ENCODE measurements at places on chromosomes 11 and 22. TPM values are rescaled to one million over a fixed set of nuclear protein-coding genes. Genes with fewer than 3 reads are reported as not detected.

- DNase-seq = no peak
- no peak overlapping the region for H3K27ac ChIP-seq
- H3K27me3 ChIP-seq = no peaks in the 10 kb centered on the region
- no peaks in the 10 kb centered on the region for H3K4me1 ChIP-seq
Measured at GRCh38 chr11:1100417-1101245, 26.0 kb downstream of the MUC2 start.

The E2F8 gene
- 1.7 TPM for total RNA-seq

GRCh38 chr11:27604416-27604815 lies 95.8 kb downstream of the BDNF start:
- H3K4me3 ChIP-seq = no peak overlapping the region
- H3K4me1 ChIP-seq = no peaks in the 10 kb centered on the region
- no peak for DNase-seq
- H3K27ac ChIP-seq = no peak overlapping the region
- H3K27me3 ChIP-seq = peaks cover 35% of the 10 kb centered on the region

The CYB561A3 gene
- 49.5 TPM for total RNA-seq

The KLHDC7B gene
- not detected for total RNA-seq

The LPXN gene
- total RNA-seq = 6.2 TPM

DNA sequence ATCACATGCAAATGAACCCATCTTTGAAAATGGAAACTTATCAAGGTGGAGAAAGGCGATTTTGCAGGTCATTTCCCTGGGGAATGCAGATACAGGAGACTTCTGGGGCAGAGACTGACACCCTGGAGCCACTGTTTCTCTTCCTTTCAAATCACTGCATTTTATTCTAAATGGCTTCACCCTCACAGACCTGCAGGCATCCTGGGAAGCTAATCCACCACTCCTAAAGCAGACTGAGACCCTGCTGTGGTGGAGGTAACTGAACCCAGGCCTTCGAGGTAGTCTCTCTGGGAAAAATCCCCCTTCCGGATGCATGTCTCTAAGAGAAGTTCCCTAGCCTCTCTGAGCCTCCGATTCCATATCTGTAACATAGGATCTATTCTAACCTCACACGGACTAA lies 20.9 kb upstream of the CSNK2A3 start:
- no peaks in the 10 kb centered on the region for H3K27me3 ChIP-seq
- no peak overlapping the region for H3K27ac ChIP-seq
- no peaks in the 10 kb centered on the region for H3K4me1 ChIP-seq
- H3K36me3 ChIP-seq = peaks cover 70% of the 10 kb centered on the region

- no peaks in the 10 kb centered on the region for H3K27me3 ChIP-seq
- H3K4me3 ChIP-seq = no peak overlapping the region
- H3K36me3 ChIP-seq = no peaks in the 10 kb centered on the region
- no peaks in the 10 kb centered on the region for H3K4me1 ChIP-seq
- H3K27ac ChIP-seq = no peak overlapping the region
Measured at GRCh38 chr11:79864882-79865281, 424.1 kb upstream of the TENM4 start.

The PANX3 gene
- not detected for total RNA-seq

- H3K27me3 ChIP-seq = no peaks in the 10 kb centered on the region
- no peak for DNase-seq
- H3K4me3 ChIP-seq = no peak overlapping the region
- H3K4me1 ChIP-seq = peaks cover 18% of the 10 kb centered on the region
- H3K27ac ChIP-seq = no peak overlapping the region
Measured at GRCh38 chr22:28237112-28237511, 318.1 kb upstream of the PITPNB start.

The FIBIN gene
- total RNA-seq = 45.4 TPM

The CCDC134 gene
- 10.0 TPM for total RNA-seq

The OPCML gene
- total RNA-seq = not detected

- H3K27ac ChIP-seq = no peak overlapping the region
- peaks cover 9% of the 10 kb centered on the region for H3K4me1 ChIP-seq
- H3K4me3 ChIP-seq = no peak overlapping the region
- H3K36me3 ChIP-seq = peaks cover 21% of the 10 kb centered on the region
- no peak for DNase-seq
Measured at GRCh38 chr11:47495856-47496217, 46.9 kb upstream of the RAPSN start.

The SHANK2 gene
- total RNA-seq = 0.03 TPM

- H3K27me3 ChIP-seq = no peaks in the 10 kb centered on the region
- no peak for DNase-seq
- H3K27ac ChIP-seq = peak overlapping the region; percentile 77
- no peaks in the 10 kb centered on the region for H3K36me3 ChIP-seq
- H3K4me3 ChIP-seq = no peak overlapping the region
Measured at GRCh38 chr22:41857155-41857859, 24.4 kb downstream of the SREBF2 start.

Measured in osteocyte (in vitro differentiated cells).